ENCODE measurements at places on chromosomes 3 and 15.

DNA sequence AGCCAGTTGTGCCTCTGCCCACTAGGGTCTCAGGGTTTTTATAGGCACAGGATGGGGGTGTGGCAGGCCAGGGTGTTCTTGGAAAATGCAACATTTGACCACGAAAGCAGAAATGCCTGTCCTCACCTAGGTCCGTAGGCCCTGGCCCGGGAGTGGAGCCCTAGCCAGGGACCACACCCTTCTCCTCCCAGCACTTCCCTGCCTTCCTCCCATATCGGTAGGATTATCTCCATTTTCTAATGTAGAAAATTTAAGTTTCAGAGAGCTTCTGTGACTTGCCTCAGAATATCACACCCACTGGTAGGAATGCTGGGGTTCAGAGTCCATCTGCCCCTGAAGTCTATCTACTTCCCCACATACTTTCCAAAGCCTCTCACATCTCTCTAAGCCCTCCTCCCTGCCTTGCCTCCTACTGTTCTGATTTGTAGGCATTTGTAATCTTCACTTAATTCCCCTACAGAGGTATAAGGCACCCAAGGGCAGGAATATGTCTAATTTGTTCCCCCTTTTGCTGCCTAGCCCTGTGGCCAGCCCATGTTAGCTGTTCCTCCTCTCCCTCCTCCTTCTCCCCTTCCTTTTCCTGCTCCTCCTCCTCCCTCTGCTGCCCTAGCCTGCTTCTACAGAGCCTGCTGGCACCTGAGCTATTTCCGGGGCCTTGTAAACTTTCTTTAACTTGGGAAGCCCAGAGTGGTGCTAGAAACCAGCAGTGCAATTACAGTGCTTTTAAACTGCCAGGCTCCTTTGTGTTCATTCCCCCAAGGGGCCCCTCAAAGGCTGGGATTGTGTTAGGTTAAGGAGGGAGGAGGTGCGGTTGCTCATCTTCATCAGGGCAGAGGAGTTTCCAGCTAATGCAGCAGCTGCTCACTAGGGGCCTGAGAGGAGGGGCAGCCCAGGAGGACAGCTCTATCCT lies 71.1 kb downstream of the MRPL46 start:
- DNase-seq, result peak; percentile 3

DNA sequence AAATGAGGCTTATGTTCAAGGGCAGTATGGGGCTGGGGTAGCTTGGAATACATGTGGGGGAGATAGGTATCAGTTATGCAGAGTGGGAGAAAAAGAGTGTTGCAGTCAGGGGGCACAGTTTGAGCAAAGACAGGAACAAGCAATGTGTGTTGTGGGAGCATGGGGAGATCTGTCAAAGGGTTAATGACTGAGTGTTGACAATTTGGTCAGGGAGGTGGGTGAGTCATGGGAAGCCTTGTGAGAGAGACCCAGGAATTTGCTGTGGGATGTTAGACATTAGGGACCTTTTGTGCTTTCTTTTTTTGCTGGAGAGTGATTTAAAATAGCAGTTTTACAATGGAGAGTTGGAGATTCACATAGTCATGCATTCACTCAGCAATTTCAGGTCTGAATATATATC lies 221.6 kb upstream of the NR2E3 start:
- DNase-seq, result no peak

GRCh38 chr15:89303986-89304385 lies 30.6 kb downstream of the POLG start:
- no peak for DNase-seq

DNA sequence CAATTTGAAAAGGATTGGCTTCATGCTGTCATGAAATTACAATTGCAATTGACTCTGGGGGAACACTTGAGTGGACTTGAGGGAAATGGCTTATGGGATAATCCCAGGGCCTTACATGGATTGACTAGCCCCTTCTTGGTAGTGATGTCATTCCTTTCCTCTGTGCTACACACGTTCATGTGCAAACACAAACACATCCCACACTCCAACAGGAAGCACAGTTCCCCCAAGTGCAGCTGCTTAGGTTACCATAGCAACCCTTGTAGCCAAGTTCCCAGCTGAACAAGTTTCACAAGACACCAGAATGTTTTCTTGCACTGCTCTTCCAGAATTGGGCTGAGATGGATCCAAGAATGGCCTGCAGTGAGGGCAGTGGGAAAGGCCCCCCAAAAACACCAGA lies 217.0 kb downstream of the ZNF621 start:
- no peak for DNase-seq

DNA sequence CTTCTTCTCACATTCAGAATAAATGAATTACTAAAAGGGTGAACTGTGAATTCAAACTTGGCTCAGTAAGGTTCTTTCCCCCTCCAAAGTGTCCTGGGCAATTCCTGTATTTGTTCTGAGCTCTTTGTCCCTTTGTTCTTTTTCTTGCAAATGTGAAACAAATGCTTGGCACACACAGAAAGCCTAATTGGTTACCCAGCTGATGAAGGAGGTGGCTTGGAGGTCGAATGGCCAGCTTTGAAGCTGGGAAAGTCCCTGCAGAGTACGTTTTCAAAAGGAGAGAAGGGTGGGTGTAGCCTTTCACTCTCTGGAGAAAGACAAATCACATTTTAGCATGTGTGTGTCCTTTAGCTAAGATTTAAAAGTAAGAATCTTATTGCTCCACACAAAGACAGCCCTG lies 154.4 kb downstream of the PEX5L start:
- DNase-seq, result no peak

DNA sequence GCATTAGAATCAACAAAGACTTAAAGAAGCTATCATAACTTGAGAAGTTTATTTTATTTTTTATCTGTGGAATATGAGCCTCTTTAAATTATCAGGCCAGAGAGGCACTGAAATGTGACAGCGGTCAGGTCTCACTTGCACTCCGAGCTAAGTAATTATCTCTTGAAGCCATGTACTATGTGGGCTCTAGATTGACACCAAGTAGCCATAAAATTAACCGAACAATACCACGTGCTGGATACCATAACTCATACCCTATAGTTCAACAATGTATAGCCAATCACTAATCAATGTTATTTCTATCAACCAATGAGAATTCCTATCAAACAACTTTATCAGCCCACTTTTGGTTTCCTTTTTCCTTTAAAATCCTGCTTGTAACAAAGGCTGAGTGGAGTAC lies 299.3 kb downstream of the TBC1D5 start:
- no peak for DNase-seq

GRCh38 chr3:30524357-30525040 lies 81.9 kb upstream of the TGFBR2 start:
- DNase-seq, result no peak
